ENCODE measurements at places on chromosomes 2 and 18.

- no peak for DNase-seq
These were observed 95.9 kb downstream of the NCOA1 start for GRCh38 chr2:24586955-24587354.

- peak; percentile 2 for DNase-seq
These were observed 203.3 kb downstream of the SNTG2 start for GRCh38 chr2:1153920-1154319.

GRCh38 chr18:79481046-79481790 is 85.5 kb downstream of the NFATC1 start:
- DNase-seq = no peak

DNA sequence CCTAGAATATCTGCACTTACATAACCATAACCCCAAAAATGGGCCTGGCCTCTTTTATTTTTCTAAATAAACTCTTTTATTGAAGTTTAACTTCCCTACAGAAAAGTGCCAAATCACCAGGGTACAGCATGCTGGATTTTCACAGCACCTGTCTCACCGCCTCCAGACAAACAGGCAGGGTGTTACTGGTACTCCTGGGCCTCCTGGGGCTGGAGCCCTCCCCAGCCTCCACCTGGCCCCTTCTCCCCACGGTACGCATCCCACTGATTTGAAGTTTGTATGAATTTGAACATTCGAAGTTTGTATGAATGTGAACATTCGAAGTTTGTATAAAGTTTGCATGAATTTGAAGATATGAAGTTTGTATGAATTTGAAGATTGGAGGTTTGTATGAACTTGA is 232.1 kb downstream of the NDUFA10 start:
- DNase-seq = no peak

DNA sequence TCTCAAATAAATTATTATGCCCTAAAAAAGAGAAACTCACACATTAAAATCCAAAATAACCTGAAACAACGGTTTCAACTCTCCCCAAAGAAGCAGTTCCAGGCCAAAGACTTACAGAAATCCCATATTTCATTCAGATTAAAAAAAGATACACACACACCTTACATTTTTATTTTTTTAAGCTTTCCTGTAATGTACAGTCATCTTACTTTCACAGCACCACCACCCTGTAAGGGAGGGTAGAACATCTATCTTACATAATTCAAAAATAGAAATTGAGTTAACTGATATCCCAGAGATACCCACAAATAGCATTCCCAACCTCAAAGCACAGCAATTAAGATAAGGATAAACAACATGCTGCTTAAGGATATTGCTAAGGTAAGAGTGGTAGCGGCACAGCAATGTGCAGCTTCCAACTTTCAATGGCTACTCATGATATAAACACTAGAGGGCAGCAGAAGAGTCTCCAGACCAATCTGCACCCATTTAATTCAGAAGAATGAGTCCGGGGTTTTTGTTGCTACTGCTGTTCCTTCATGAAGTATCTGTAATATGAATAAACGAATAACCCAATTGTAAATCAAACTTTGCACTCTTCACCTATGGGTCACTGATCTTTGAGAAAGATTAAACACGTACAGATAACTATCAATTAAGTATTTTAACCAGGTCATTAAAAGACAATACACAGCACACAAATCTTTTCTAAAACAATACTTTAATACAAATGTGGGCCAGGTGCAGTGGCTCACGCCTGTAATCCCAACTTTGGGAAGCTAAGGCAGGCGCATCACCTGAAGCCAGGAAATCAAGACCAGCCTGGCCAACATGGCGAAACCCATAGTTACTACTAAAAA is 11.3 kb downstream of the GFPT1 start:
- DNase-seq = peak; percentile 38

Data from suppressor macrophage (primary cell).